ENCODE measurements at places on chromosomes 4 and X.

DNA sequence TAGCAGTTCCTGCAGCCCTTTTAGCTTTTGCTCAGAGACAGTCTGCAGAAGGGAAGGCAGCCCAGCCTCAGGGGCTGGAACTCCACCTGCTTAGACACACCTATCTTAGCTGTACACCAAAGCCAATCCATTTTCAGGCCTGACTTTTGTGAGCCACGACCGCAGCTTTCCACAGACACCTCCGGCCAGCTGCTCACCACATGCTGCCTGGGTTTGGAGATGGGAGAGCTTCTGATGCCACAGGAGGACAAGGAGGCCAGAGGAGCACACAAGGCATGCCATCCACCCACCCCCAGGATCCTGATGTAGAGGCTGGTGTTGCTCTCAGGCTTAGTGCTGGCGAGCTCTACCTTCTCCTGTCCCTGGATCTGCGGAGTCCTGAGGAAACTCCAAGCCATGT is 141.8 kb upstream of the NALF2 start:
- DNase-seq = no peak

DNA sequence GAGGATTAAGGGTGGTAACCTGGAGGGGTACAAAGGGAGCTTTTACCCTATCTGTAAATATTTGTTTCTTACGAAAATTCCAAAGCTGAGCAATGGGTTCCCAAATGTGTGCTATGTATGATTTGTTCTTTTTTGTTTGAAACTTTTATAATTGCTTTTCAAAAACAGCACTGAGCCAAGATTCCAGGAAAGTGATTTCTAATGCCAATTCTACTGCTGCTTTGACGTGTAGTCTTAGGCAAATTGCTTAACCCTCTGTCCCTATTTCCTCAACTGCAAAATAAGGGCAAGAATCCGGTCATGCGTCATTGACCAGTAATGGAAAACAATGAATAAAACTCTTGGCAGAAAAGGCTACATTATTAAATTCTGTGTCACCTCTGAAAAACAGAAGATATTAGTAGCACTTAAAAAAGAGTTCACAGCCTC is 454.7 kb downstream of the IL15 start:
- DNase-seq = no peak

DNA sequence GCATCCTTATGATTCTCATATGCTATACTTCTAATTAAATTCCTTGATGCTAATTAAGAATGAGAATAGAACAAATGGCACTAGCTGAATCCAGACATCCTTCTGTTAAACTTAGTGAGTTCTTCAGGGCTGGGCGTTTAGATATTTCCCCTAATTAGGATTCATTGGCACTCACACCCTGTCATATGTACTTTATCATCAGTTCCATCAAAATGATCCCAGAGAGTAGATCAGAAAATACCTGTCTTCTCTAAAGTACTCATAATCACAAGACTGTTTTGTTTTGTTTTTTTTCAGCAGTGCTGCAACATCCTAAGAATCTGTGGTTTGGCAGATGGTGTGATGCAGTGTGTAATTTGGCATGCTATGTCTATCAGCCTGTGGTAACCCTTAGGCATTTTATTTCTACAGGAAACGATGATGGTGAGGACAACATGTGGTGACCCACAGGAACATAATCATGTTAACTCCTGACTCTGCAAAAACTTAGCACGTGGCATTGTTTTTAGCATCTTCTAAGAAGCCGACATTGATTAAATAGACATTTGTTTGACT is 2528.4 kb downstream of the ARAP2 start:
- DNase-seq = no peak

GRCh38 chr4:1338752-1339414 is 8.1 kb upstream of the UVSSA start:
- no peak for DNase-seq

- DNase-seq = no peak
Measured at GRCh38 chrX:24877288-24877664, 138.5 kb downstream of the ARX start.

GRCh38 chr4:33316033-33316432 is 2595.9 kb downstream of the PCDH7 start:
- DNase-seq = no peak

DNA sequence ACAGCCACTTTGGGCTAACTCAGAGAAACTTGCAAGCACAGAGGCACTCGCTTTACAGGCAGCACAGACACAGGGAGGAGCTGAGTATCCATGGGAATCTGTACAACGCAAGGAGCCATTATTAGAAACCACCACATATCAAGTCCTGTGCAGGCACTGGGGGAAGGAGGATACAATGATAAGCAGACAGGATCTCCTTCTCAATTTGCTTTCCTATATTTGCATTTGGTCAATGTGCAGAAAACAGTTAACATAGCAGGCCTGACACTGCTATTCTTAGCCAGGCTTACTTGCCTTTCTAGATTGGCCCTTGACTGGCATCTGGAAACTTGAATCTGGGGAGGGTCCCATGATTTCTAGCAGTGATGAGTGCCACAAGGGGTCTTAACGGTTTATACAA is 65.8 kb downstream of the TEC start:
- DNase-seq = no peak

DNA sequence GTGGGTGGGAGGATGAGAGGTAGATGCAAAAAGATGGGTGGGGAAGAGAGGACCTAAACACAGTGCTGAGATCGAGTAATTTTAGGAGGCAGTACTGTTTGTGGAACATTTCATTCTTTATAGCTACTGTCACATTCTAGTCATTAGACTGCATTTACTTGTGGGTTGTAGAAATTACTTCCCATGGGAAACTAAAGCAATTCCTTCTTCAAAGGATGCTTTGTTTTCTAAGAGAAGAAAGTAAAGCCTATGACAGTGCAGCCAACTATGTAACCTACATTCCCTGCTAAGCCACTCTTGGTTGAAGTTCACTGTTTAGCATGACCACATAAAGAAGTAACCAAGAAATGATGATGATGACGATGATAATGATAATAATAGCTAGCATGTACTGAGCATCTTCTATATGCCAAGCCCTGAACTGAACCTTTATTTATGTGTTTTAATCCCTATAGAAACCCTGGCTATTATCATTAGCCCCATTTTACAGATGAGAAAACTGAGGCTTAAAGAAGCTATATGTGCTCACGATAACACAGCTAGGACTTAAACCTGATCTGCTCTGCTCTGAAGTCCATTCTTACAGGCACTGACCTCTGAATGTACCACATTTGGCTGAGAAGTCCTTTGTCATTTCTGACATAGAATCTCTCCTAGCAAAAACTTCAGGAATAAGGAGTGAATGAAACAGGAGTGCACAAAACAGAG is 114.5 kb upstream of the KIT start:
- no peak for DNase-seq

- DNase-seq = no peak
Measured at GRCh38 chr4:14908635-14909034, 93.6 kb upstream of the CPEB2 start.

DNA sequence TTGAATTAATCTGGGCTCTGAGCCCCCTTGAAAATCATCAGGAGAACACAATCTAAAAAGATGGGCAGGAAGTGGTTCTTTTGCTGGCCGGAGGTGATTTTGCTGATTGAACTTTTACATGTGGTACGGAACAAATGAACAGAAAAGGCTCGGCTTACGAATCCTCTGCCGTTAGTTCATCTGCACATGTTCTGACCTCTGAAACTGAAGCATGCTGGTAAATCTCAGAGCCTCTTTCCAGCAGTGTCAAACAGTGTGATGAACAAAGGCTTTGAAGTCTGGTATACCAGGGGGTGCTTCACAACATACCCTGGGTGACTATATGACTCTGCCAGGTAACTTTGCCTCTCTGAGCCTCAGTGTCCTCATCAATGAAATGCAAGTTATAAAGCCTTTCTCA is 194.2 kb upstream of the C1QTNF7 start:
- no peak for DNase-seq

DNA sequence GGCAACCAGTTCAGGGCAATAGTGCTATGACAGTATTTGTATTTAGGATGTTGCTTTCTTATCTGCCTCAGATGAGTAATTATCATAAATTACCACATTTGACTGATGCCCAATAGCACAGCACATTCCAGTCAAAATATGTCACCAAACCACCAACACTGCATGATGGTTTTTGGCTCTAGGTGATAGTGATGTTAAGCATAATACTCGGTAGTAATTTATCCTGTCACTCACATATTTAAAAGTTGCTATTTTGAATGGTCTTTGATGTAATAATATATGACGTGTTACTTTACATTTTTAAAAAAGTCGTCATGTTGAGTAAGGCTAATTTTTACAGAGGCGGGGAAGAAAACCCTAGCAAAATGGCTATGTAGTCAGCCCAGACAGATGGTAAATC is 42.5 kb downstream of the UNC5C start:
- DNase-seq = no peak

DNA sequence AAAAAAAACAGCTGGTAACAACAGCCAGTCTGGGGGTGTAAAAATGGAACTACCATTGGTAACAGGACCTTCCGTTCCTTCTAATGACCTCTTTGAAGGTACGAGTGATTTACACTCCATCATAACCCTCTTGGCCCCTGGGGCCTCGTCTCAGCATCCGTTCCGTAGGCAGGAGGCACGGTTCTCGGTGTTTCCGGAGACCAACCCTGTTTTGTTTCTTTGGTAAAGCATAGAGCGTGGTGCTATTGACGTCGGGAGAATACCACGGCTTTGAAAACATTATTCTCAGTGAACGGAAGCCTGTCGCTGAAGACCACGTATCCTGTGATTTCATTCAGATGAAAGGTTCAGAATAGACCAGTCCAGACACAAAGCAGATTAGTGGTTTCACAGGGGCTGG is 198.9 kb downstream of the ASMT start:
- DNase-seq = no peak

DNA sequence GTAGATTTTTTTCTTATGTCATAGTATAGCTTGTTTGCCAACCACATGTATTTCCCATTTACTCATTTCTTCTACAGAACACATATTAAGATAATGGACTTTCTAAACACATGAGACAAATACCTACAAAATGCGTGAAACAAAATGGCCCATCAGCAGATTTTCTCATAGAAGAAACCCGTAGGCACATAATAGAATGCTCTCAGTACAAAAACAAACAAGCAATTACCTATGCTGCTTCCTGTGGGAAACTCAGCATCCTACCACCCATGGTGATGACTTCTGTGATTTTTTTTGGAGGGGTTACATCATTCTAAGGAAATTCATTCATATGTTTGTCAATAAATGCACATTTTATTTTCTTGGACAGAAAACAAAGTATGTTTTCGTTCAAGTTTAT is 343.6 kb downstream of the SPRY1 start:
- no peak for DNase-seq

DNA sequence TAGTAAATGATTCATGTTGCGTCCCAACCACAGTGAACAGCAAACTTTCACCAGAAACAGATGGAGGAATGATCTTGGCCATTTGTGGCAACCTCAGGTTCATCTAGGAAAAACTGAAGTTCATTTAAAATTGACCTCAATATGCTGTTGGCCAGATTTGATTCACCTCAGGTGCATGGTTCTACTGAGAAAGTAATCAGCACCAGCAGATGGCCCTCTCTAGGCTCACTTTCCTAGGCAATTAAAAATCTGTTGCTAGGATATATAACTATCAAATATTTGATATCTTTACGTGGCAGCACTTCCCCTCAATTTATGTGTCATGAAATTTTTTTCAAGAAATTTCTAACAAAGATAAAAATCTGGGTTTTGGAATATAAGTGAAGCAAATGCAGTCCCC is 344.7 kb downstream of the GALNTL6 start:
- no peak for DNase-seq

DNA sequence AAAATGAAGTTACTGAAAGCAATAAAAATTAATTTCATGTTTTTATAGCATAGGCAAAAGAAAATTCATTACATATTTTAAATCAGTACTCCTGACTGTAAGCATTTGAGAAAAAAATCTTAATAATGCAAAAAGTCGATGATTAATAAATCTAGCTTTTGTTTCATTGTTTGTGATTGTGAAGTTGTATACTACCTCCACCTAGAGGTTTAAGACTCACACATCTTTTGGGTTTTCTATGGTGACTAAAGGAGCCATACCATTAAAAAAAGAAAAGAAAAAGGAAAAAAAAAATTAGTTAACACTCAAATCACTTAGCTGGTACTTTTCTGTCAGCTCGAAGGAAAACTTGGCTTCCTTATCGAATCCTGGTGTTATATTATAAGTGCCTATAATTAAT is 2.0 kb downstream of the GABRA2 start:
- no peak for DNase-seq

DNA sequence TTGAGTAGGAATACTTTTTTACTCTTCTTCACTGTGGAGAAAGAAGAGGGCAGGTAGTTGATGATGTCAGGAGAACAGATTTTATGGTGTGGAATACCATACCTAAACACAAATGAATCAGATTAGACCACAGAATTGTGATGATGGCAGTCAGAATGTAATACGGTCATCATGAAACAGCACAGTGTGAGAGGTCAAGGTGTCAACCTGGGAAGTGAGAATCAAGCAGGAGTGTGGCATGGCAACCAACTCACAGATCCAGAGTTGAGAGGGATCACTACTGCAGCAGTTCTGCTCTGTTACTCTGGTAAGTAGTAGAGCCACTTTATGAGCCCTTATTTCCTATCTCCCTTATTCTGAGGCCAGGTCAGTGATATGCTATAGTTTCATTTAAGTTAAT is 27.7 kb downstream of the METTL14 start:
- DNase-seq = no peak

GRCh38 chrX:65900850-65901844 is 138.7 kb downstream of the VSIG4 start:
- peak; percentile 50 for DNase-seq

GRCh38 chr4:6029254-6029653 is 11.0 kb upstream of the C4orf50 start:
- no peak for DNase-seq

DNA sequence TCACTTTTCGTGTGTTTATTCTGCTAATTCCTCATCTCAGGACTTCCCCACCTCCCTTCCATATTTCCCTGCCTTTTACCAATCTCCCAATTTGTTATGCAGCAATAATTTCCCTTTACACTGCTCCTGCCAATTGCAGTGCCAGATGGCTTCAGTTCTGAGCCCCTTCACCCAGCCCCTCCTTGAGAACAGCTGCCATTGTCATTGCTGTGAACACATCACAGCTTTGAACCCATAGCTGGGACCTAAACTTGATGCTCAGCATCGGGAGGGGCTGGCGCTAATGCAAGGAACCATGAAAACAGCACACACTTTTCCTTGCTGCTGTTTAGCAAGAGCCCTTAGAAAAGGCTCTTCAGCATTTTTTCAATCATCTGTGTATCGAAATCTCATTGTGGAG is 104.9 kb downstream of the ALPK1 start:
- DNase-seq = no peak

DNA sequence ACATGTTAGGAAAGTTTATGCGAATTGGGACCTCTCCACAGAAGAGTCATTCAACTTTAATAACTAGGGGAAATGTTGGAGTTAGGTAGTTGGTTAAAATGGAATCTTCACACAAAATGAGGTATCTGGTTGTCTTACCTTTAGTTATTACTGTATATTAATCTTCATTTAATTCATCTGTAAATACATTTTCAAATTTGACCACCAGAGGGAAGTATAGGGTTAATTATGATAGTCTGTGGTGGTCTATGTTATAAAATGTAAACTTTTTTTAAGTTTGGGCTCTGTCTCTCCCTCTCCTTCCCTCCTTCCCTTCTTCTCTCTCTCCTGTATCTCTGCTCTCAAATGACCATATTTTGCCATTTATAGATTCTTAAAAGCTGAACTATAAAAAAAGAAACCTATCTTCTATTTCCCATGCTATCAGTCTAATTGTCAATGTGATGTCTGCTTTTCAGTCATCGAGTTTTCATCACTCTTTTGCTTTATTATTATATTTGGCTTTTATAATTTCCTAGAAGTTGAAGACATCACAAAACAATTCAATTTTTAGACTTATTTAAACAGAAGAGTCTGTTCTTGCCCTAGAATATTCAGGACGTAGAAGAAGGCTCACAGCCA is 49.8 kb downstream of the TMEM144 start:
- DNase-seq = peak; percentile 13

All from inflammatory macrophage (primary cell).